ENCODE measurements at places on chromosomes 4 and X. TPM values are rescaled to one million over a fixed set of nuclear protein-coding genes. Genes with fewer than 3 reads are reported as not detected.

Gene SPIN4
- total RNA-seq: 24.5 TPM

Gene SSX4
- 3.0 TPM for total RNA-seq

Gene PYURF
- total RNA-seq: 93.9 TPM

Gene WDR17
- total RNA-seq: not detected

Gene STOX2
- total RNA-seq: not detected

Gene SFRP2
- 0.38 TPM for total RNA-seq

Gene MAGEA11
- not detected for total RNA-seq

Gene ANK2
- 0.24 TPM for total RNA-seq

Gene CLNK
- not detected for total RNA-seq

Gene IL13RA1
- 10.7 TPM for total RNA-seq

Gene TAF1
- 37.3 TPM for total RNA-seq

Gene ARHGAP6
- 55.0 TPM for total RNA-seq

Gene ZMYM3
- total RNA-seq: 36.3 TPM
